Endothelial cell of umbilical vein (primary cell): ENCODE measurements at places on chromosomes 1 and 21.
A peak's percentile ranks its signal among the peaks of the same experiment; 100 is the strongest.

GRCh38 chr1:48674641-48675040 is 102.0 kb downstream of the BEND5 start:
- DNase-seq, result no peak

GRCh38 chr1:92538413-92539061 is 51.8 kb upstream of the GFI1 start:
- peak; percentile 21 for DNase-seq

DNA sequence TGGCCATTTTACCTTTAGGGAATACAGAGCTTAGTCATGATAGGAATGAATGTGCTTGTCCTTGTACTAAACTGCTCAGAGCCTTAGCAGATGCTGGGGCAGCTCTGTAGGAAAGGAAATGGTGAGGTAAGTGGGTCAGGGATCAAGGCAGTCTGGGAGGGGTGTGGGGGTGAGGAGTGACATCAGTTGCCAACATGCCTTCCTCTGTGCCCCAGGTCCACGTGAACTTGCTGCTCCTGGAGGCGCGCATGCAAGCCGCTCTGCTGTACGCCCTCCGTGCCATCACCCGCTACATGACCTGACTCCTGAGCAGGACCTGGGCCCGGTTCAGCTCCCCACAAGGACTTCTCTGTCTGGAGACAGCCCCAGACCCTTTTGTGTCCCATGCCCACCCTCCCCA is 21.2 kb downstream of the SESN2 start:
- DNase-seq, result peak; percentile 15

GRCh38 chr1:6935361-6935883 is 150.2 kb downstream of the CAMTA1 start:
- DNase-seq, result peak; percentile 99

DNA sequence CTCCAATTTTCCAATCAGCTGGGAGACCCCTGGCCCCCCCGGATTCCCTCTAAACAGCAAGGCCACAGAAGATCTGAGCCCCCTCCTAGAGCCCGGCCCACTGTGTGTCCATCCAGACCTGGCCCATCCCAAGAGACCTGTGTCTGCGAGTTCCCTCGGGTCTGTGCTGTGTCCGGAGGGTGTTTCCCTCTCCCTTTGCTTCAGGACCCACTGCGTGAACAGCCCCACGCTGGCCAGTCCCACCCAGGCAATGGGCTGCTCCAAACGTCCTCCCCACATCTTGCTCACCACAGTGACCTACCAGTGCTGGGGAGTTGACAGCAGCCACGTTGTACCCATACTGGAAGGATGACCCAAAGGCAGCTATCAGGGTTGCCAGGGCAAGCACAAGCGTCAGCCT is 11.6 kb downstream of the SLC2A5 start:
- DNase-seq, result no peak

- DNase-seq, result no peak
Observed at GRCh38 chr1:25629836-25630235, 13.2 kb downstream of the MAN1C1 start.

GRCh38 chr1:14615549-14616218 is 17.2 kb downstream of the KAZN start:
- DNase-seq, result no peak

DNA sequence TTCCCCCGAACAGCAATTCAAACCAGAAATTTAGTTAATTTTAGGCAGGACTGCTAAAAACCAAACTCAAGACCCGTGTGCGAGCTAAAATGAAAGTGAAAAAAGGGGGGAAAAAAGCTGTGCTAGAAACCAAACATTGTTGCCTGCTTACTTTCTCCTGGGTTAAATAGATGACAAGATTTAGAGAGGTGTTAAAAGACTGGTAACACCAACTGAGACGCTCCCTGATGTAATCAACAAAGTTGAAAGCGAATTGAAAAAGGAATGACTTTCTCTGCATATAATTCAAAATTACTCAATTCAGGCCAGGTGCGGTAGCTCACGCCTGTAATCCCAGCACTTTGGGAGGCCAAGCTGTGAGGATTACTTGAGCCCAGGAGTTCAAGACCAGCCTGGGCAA is 6.8 kb downstream of the CDCA8 start:
- DNase-seq, result no peak

- DNase-seq, result no peak
Observed at GRCh38 chr1:157781048-157781447, 4.1 kb upstream of the FCRL2 start.
